ENCODE measurements at places on chromosomes 11 and 22.

GRCh38 chr11:77117492-77117891 lies 10.6 kb upstream of the MYO7A start:
- DNase-seq, result no peak

DNA sequence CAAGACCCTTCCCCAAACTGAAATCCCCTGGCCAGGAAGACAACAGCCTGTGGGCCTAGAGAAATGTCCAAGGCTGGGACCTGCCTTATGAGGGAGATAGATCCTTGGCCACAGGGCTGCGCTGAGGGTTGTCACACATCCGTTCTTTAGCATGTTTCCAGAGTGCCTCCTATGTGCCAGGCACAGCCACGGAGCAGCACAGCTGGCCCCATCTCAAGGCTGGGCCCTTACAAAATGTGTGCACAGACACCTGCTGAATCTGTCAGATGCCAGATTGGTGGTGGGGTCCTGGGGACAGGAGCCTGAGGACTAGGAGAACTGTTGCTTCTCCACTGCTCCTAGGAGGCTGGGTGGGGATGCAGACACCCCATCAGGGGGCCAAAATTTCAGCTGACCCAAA lies 11.2 kb downstream of the GRIK4 start:
- DNase-seq, result no peak

- DNase-seq, result no peak
Measured at GRCh38 chr11:606245-606644, 9.5 kb downstream of the IRF7 start.

DNA sequence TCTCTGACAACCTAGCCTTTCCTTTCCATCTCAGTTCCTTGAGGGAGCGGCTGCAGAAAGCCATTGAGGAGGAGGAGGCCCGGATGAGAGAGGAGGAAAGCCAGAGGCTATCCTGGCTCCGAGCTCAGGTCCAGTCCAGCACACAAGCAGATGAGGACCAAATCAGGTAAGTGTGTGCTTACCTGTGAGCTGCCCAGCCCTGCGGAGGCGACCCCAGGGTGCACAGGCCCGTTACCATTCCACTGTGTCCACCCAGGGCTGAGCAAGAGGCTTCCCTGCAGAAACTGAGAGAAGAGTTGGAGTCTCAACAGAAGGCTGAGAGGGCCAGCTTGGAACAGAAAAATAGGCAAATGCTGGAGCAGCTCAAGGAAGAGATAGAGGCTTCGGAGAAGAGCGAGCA lies 63.1 kb downstream of the CEP164 start:
- no peak for DNase-seq
